ENCODE measurements at places on chromosomes 5 and 9.
A peak's percentile ranks its signal among the peaks of the same experiment; 100 is the strongest.

DNA sequence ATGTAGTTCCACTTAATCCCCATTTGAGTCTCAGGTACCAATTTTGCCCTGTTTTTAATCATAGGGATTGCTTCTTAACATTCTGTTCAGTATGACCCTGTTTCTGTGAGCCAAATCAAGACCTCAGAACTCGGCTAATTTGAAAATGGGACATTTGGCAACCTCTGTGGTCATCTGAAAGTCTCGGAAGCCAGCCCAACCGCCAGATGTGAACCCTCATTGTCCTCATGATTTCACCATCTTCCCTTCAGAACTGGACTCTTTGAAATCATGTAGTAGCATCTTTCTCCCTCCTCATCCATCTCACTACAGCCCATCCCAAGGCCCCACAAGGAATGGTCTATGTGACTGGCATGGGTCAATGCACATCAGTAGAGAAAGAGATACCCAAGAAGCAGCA is 88.9 kb downstream of the S1PR3 start:
- no peak for DNase-seq

GRCh38 chr9:104082168-104082567 is 11.9 kb upstream of the SMC2 start:
- no peak for DNase-seq

GRCh38 chr9:129884220-129885017 is 49.2 kb downstream of the USP20 start:
- peak; percentile 86 for DNase-seq

GRCh38 chr9:33414268-33414667 is 11.9 kb upstream of the AQP7 start:
- DNase-seq, result no peak

GRCh38 chr9:105473221-105473620 is 25.4 kb downstream of the FSD1L start:
- no peak for DNase-seq

GRCh38 chr5:19837536-19838174 is 150.3 kb downstream of the CDH18 start:
- no peak for DNase-seq

DNA sequence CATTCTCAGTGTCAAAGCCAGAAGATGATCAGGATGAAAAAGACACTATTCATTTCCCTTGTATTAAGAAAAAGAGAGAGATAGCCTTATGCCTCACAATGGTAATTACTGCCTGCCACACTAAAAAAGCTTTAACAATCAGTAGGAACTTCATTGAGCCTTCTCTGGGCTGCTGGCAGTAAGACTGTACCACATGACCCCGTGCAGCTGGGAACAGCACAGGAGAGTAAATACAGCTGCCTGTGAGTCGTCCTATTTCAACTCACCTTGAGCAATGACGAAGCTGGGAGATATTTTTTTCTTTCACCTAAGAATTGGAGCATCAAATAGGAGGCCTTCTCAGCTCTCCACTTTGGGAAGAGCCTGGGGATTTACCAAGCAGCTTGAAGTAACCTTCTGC is 316.3 kb downstream of the GABRB2 start:
- DNase-seq, result no peak

DNA sequence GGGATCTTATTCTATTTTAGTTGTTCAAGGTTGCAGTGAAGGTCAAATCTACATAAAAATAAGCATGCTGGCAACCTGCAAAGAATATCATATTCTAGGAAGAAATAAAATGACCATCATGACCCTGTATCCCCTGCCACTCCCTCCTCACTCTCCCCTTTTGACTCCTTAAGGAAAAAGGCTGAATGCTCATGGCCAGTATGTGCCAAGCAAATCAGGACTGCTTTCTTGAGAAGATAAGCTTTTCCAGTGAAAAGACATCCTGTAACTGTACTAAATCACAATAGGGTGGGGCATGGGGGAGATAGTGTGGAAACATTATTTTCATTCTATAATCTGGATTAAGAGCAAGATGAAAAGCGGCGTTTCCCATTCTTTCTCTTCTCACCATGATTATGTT is 100.6 kb upstream of the LIFR start:
- DNase-seq, result no peak

- DNase-seq, result no peak
Measured at GRCh38 chr9:9214066-9214465, 1398.7 kb downstream of the PTPRD start.

- DNase-seq, result no peak
Measured at GRCh38 chr5:10333154-10334006, 20.1 kb upstream of the MARCHF6 start.
